ENCODE measurements at places on chromosomes 13 and 19. TPM values are rescaled to one million over a fixed set of nuclear protein-coding genes. Genes with fewer than 3 reads are reported as not detected.

FXYD5 gene
- 71.7 TPM for total RNA-seq

DNA sequence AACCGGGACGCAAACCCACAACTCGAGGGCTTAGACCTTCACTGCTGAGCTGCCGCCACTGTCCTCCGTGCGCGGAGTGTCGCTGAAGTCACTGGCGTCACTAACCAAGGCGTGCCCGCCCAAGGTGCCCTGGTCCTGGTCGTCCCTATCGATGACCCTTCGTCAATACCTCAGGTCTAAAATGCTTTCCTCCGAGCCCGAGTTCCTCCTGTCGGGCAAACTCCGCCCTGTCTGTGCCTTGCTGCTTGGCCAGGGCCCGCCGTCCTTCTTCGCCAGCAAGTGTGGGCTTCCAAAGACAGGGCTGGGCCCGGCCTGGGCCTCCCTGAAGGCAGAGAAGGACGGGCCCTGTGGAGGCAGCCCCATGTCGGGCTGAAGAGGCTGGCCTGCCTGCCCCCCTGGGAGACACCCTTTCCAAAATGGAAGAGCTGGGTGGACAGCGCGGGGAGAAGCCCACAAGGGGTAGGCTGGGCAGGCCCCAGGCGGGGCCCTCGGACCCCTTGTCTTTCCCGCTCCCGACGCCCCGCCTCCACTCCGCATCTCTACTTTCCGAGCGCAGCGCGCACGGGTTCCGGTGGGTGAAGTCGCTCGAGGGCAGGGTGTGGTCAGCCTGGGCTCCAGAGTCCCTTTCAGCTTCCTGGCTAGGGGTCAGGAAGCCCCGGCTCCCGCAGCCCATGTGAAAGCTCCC is 13.4 kb downstream of the RB1 start:
- no peak for DNase-seq

GPC6 gene
- total RNA-seq = 32.4 TPM

P2RY11 gene
- 9.7 TPM for total RNA-seq

- DNase-seq = no peak
These were observed 69.8 kb downstream of the LRCH1 start for GRCh38 chr13:46622630-46623256.

- no peak for DNase-seq
These were observed 409.9 kb downstream of the MZT1 start for GRCh38 chr13:72317346-72318109.

MCEMP1 gene
- 4.3 TPM for total RNA-seq

DNA sequence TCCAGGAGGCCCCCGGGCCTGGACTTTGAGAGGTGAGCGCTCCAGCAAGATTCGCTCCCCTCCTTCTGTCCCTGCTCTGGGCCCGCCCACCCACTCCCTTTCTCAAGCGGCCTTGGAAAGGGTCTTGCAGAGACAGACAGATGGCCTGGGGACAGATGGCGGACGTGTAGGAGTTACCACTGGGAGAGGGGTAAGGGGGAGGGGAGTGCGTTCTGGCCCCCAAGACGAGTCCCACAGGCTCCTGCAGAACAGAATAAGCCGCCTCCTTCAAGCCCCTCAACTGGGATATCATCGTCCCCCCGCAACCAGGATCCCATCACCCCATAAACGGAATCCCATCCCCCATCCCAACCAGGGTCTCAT is 3.6 kb upstream of the TNFAIP8L1 start:
- no peak for DNase-seq

DNA sequence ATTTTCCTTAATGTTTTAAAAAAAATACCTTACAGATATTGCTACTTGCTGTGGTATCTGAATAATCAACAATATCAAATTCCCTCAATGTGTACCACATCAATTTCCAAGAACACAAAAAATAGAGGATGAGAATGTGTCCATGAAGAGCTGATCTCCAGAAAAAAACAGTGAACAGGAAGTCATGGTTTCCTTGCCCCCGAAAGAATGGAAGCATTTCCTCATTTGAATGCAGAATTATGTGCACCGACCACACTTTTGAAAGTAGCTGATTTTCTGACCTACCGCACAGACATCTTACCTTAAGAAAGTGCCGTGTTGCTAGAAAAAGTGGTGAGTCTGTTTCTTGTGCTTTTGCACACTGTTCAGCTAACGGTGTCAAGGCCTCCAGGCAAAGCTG is 13.4 kb upstream of the EEF1AKMT1 start:
- DNase-seq = no peak

- no peak for DNase-seq
These were observed 153.1 kb downstream of the KDM4B start for GRCh38 chr19:5122121-5122400.

CASP14 gene
- not detected for total RNA-seq

PGLYRP2 gene
- not detected for total RNA-seq

- DNase-seq = no peak
These were observed 121.6 kb upstream of the SPATA13 start for GRCh38 chr13:24038841-24039330.

DNA sequence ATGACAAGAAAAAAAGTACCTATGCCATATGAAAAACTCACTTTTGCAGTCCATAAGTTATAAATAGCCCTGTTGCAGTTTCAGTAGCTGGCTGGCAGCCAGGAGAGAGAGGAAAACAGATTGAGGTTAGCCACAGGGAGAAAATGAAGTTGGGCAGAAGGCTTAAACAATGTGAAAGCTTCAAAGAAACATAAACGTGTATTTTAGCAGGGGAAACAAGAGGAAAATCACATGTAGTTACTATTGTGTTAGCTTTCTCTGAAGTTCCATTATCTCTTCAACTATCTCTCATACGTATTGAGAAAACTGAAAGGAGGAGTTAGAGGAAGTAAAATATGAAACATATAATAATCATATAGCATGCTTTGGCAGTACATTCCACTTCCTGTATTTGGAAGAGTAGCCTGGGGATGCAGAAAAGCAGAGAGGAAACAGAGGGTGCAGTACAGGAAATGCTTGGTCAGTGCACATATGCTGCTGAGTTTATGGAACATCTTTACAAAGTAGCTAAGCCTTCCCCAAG is 1551.1 kb downstream of the EFNB2 start:
- peak; percentile 55 for DNase-seq

- DNase-seq = no peak
These were observed 11.8 kb upstream of the F7 start for GRCh38 chr13:113093580-113094409.

LCP1 gene
- 74.7 TPM for total RNA-seq

DNA sequence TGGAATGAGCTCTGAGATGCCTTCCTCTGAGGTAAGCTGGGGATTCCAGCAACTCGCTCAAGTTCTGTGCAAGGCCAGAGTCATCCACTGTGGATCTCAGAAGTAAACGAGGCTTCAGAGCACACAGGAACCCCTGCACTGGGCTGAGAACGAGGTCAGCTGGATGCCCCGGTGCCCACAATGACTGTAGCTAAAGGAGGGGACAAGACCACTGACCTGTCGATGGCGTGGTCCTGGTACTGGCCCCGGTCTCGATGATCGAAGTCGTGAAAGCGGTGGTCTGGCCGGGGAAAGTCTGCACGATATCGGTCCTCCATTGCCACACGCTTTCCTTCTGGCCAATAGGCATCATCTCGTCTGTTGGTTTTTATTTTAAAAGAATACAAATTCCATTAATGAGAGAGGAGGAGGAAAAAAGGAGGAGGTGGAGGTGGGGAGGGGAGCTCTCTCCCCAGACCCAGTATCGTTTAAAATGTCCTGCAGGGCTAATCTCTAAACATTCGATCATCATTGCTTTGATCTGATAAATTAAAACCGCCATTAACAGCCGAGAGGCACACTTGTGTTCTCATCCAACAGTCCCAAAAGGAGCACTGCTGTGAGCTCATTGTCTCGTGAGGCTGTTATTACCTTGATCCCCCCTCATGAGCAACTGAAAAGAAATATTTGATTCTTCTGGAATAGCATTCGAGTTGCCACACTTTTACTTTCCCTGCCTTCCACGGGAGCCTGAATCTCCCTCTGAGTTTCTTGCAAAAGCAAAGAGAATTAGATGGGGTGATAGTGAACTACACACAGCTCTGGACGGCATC is 25.0 kb upstream of the TINCR start:
- DNase-seq = peak; percentile 28

BEST2 gene
- not detected for total RNA-seq

DNA sequence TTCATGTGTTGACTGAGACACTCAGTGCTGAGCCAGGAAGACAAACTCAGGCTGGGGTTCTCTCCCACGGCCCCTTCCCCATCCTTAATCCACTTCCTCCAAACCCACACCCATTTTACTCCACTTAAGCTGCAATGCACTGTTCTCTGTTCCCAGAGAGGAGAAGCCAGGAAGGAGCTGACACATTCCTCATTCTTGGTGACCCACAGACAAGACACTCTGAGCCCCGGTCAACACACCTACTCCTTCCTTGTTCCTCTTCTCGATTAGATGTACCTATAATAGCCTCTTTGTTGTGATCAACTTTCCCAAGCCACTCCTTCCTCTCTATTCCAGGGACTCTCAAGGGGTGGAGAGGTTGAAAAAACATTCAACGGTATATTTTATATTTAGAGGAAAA is 47.1 kb downstream of the INSR start:
- no peak for DNase-seq

PSG4 gene
- total RNA-seq = not detected

DNA sequence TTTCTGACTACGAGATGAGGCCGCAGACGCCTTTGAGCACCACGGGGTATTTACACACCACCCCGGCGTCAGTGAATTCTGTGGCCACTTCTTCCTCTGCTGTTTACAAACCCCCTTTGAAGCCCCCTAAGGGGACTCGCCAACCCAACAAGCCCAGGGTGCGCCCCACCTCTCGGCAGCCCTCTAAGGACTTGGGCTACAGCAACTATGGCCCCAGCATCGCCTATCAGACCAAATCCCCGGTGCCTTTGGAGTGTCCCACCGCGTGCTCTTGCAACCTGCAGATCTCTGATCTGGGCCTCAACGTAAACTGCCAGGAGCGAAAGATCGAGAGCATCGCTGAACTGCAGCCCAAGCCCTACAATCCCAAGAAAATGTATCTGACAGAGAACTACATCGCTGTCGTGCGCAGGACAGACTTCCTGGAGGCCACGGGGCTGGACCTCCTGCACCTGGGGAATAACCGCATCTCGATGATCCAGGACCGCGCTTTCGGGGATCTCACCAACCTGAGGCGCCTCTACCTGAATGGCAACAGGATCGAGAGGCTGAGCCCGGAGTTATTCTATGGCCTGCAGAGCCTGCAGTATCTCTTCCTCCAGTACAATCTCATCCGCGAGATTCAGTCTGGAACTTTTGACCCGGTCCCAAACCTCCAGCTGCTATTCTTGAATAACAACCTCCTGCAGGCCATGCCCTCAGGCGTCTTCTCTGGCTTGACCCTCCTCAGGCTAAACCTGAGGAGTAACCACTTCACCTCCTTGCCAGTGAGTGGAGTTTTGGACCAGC is 5.3 kb downstream of the SLITRK5 start:
- DNase-seq = peak; percentile 47

- DNase-seq = no peak
These were observed 74.8 kb upstream of the XPO4 start for GRCh38 chr13:20977394-20977793.

ZBTB7A gene
- 50.4 TPM for total RNA-seq

DNA sequence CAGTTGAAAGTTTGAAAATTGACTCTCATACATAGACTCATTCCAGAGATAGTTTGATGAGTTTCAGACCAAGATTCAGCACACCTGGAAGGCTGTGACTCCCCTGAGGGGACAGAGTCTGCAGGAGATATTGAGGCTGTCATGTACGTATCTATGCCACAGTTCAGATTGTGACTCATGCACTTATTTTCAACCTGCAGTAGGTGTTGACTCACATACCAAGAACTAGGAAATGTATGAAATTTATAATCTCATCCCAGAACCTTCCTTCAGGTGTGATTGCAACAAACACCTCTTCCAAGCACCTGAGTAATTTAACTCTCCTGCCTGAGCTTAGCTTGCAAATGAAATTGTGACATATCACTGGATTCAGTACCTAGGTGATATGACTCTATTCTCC is 64.4 kb upstream of the ZNF43 start:
- DNase-seq = no peak

- no peak for DNase-seq
These were observed 501.5 kb downstream of the SUCLA2 start for GRCh38 chr13:47499358-47500150.

- no peak for DNase-seq
These were observed 428.1 kb downstream of the PCDH17 start for GRCh38 chr13:58059624-58060023.

Measured in aorta (tissue), 5 donors.